ENCODE measurements at places on chromosomes 1 and 21. TPM values are rescaled to one million over a fixed set of nuclear protein-coding genes. Genes with fewer than 3 reads are reported as not detected.

Gene WNT9A
- total RNA-seq, result not detected

Gene TIE1
- total RNA-seq, result 4.5 TPM

GRCh38 chr1:183885142-183885735, 80.3 kb downstream of the RGL1 start:
- peaks cover 3% of the 10 kb centered on the region for H3K27me3 ChIP-seq
- H3K36me3 ChIP-seq, result no peaks in the 10 kb centered on the region
- DNase-seq, result no peak
- no peak overlapping the region for H3K27ac ChIP-seq

DNA sequence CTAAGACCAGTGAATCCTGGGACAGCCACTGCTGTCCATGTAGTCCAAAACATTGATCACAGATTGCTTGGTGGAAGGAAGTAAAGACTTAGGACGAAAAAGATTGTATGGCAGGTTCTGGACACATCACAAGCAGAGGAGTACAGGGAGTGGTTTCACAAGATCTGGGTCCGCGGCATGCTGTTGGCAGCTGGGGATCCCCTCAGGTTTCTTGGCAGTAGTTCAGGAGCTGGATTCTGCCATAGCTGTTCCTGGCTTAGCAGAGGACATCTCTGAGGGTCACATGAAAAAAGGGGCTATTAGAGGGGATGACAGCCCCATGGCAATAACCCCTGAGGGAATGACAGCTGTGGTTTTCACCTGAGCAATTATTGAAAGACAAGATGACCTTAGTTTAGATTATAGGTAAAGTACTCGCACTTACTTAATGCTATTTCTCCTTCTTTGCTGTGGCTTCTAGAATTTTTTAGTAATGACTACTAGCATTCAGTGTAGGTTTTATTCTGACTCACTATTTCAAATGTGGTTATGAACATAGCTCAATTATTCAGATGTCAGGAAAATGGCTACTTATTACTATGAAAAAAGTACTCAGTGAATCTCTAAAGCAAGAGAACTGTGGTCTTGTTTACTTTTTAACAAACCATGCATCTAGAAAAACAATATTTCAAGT, 8.2 kb downstream of the KRTAP27-1 start:
- H3K27me3 ChIP-seq, result no peaks in the 10 kb centered on the region
- H3K36me3 ChIP-seq, result no peaks in the 10 kb centered on the region
- no peak overlapping the region for H3K27ac ChIP-seq
- no peak overlapping the region for H3K4me3 ChIP-seq
- no peak for DNase-seq
- no peaks in the 10 kb centered on the region for H3K4me1 ChIP-seq
